ENCODE measurements at places on chromosomes 5 and 9.
A peak's percentile ranks its signal among the peaks of the same experiment; 100 is the strongest.

- no peak for DNase-seq
Measured at GRCh38 chr9:87088621-87089365, 141.5 kb upstream of the GAS1 start.

GRCh38 chr9:73280113-73280512 is 128.4 kb downstream of the ANXA1 start:
- DNase-seq = no peak

DNA sequence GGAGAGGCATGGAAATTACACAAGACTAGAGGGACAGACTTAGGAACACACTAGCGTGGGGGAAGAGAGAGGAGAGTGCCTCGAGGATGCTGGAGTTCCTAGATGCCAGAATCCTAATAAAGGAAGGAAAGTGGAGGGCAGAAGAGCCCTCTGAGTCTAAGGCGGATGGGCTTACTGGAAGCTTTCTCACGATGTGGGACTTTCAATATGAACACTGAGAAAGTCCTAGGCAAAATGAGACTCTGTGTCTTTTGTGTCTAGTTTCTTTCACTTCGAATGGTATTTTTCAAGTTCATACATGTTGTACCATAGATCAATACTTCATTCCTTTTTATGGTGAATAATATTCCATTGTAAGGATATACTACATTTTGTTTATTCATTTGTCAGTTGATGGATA is 239.4 kb downstream of the NSG2 start:
- DNase-seq = no peak

GRCh38 chr5:159906943-159907342 is 9.3 kb upstream of the ADRA1B start:
- no peak for DNase-seq

DNA sequence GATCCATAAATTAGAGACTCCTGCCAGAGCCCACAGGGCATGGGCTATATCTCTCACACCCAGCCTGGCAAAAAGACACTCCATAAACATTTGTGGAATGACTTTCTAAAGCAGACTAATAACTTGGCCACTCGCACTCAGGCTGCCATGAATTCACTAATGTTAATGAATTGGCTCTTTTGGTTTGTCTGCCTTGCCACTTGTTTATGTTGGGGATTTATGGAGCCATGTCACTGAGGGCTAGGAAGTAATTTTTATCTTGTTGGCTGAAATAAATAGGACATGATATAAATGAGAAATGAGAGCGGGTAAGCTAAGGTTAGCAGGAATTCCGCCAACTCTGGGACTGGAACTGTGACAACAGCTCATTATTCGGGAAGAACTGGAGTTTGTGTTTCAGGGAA is 55.2 kb downstream of the DROSHA start:
- no peak for DNase-seq

GRCh38 chr5:61332358-61332749 is 296 bp downstream of the ZSWIM6 start:
- no peak for DNase-seq

DNA sequence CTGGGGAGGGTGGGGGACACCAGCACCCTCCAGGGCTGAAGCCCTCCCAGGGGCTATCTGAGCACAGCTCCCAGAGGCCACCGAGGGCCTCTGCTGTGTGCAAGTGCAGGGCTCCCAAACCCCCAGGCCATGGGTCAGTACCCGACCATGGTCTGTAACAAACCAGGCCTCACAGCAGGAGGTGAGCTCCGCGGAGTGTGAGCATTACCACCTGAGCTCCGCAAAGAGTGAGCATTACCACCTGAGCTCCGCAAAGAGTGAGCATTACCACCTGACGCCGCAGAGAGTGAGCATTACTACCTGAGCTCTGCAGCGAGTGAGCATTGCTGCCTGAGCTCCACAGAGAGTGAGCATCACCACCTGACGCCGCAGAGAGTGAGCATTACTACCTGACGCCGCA is 152.9 kb upstream of the IRX2 start:
- no peak for DNase-seq

DNA sequence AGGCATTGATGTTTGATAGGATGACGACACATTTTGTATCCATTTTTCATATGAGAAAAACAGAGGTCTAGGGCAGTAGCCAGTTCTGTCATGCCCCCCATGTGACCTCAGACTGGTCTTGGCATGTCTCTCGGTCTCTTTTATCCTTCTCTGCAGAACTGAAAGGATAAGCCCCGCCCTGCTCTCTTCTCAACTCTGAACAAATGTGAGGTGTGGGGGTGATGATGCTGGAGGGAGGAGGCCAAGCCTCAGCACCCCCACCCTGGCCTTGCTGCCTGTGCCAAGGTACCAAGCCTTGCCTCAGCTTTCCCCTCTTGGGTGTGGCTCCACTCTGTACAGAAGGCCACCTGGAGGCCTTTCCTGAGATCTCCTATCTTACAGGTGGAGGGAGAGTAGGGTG is 19.5 kb upstream of the CRB2 start:
- no peak for DNase-seq

- DNase-seq = peak; percentile 23
Measured at GRCh38 chr5:32173267-32174010, 680 bp downstream of the GOLPH3 start.

- no peak for DNase-seq
Measured at GRCh38 chr9:77771171-77771570, 123.0 kb upstream of the GNA14 start.

DNA sequence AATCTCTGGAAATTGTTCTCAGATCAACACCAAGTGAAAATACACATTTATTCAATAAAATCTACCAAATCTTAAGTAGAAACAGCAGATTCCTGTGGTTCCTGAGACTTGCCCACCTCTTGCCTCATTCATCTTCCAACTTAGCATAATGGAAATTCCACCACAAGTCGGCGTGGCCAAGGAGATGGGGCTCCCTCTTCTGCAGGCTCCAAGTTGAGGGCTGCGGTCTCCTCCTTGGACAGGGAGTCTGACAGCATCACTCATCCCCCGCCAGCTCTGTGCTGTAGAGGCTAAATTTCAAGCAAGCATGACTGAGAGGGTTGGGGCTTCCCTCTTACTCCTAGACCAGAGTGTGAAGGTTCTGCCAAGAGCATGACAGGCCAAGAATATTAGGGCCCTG is 273.7 kb downstream of the DIRAS2 start:
- DNase-seq = no peak

GRCh38 chr5:149049371-149049781 is 13.5 kb downstream of the SH3TC2 start:
- DNase-seq = no peak

- DNase-seq = no peak
Measured at GRCh38 chr9:123679330-123679987, 250.5 kb downstream of the DENND1A start.

DNA sequence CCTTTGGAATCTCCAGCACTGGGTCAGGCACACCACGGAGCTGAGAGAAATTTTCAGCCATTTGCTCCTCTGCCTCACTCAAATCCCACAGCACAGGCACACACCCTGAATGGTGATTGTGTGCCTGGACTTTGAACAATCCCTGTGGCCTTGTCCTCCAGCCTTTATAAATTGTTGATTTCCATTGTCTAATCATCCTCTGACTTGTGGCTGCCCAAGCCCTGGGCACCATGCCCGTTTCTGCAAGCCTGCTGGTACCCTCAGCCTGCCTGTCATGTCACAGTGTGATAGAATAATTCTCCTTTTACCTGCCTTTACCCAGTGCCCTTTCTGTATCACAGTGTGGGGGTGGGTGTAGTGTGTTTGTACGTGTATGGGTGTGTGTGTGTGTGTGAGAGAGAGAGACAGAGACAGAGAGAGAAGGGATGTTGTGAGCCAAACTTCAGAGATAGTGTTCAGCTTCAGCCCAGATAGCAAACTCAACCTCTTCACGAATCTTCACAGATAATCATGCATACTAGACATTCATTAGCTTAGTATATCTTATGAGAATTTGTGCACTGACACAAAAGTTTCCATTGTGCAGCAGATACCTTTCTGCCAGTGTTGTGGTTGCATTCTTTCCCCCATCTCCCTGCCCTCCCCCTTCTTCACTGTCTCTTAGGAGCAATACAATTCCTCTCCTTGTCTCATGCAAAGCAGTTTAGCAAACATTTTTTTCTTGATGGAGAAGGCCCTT is 27.8 kb upstream of the SLC44A1 start:
- no peak for DNase-seq

GRCh38 chr9:136723362-136723976 is 11.1 kb downstream of the DIPK1B start:
- no peak for DNase-seq

DNA sequence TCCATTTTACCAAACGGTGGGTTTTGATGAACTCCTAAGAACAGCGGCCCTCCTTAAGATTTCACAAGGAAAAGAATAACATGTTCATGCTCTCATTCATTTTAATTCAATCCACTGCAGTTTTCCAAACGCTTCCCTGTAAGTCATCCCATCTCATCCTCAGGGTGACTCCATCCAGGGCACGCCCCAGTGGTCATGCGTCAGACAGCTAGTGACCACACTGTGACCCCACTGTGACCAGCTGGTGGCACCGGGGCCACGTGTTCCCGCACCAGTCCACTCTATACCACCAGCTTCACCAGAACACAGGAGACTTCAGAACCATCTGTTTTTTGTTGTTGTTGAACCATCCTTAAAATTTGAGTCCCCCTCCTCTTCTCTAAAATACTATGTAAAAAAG is 14.3 kb downstream of the ATPSCKMT start:
- no peak for DNase-seq

GRCh38 chr9:113160571-113160970 is 9.8 kb downstream of the SLC31A2 start:
- DNase-seq = no peak

DNA sequence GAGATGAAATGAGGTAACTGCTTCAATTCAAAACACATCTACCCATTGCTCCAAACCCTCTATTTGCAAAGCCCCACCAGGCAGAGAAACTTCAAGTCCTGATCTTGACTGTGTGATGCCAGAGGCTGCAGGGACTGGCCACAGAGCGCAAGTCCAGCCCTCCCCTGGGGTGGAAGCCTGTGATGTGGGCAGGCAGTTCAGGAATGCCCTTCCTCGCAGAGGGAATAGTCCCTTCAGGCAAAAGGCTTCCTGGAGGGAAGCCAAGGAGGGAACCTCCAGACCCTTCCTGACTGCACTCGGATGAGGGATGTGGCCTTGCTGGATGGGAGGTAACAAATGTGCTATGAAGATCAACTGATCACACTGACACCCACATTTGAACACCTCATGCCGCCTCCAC is 131.2 kb downstream of the SLIT3 start:
- no peak for DNase-seq

DNA sequence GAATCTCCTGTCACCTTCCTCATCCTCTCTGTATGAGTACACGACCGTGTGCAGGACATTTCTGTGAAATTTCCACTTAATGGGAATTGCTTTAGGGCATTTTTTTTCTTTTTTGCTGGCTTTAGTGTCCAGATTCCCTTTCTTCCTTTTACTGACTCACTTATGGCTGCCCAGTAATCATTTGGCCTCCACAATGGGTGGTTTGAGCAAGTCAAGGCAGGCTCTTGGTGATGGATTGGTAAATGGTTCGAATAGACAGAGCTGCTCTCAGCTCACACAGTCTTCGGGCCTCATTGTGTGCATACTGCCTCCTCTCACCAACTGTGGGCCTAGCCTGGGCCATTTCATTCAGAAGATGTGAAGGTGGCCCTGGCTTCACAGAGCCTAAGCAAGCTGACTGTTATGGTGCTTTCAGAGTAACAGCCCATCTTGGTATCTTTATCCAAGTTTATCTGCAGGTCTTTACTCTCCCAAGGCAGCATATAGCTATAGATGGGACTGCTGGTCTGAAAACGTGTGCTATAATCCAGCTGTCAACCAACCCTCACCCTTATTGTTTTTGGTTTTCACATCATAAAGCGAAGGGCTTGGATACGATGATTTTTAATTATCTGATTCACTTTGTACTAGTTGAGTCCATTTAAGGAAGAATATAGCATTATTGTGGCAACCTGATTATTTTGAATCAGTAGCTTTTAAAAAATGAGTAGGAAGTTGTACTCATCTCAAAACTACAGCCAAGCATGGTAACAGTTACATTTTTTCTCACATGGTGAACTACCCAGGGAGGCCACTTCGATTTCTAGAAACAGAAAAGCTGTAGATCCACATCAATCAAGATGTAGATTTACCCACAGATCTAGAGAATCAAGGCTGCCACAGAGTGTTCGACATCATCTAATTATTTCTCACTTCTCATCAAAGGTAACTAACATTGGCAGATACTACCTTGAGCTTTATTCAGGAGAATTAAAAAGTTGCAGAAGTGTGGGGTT is 50.4 kb upstream of the CKMT2 start:
- no peak for DNase-seq

DNA sequence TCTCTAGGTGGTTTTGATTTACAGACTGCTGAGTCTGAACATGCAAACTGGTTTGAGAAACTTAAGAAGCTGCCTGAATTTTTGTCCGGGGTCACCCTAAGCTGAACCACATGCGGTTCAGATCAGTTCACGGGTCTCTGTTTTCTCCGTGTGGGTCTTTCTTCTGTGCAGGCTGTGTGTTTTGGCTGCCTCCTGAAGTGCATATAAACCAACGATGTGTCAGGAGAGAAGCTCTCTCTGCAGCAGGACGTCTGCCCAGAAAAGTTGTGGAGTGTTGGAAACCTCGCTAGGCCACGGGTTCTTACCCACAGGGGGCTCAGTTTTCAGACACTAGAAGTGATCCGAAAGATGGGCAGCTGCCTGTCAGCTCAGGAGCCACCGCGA is 364.2 kb downstream of the IRX2 start:
- DNase-seq = no peak

GRCh38 chr5:178461004-178461730 is 129.0 kb downstream of the COL23A1 start:
- peak; percentile 46 for DNase-seq

GRCh38 chr5:110815916-110816605 is 77.3 kb downstream of the SLC25A46 start:
- DNase-seq = no peak

DNA sequence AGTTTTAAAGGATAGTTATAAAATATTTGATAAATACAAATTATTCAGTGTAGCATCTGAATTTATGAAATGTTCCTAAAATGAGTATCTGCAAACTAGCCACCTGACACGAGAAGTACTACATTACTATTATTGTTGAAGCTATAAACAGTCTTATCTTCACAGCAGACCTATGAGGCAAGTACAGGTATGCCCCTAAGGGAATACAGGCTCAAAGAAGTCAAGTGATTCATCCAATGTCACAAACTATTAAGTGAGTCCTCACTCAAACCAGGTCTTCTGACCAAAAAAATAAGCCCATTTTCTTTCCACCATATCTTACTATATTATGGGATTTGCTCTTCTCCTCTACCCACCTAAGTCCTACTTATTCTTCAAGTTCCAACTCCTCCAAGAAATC is 28.7 kb downstream of the STRBP start:
- DNase-seq = no peak

DNA sequence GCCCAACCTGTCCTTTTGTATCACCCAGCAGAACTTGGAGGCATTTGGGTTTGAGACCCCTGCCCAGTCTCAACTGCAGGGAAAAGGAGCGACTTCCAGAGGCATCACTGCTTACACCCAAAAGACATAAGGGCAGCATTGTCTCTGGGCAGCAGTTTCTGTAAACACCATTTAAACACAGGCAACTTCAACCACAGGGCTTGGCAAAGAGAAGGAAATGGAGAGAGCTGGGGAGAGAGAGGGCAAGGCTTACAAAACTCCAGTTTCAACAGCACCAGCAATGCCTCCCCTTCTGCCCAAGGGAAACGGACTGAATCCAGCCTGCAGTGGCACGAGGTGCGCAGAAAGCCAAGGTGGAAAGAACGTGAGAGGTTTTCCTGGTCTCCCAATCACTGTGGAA is 147.6 kb downstream of the ROR2 start:
- DNase-seq = no peak

GRCh38 chr9:135662758-135663450 is at the start of gene LCN9:
Gene LCN9, plus strand, starts transcription at chr9:135663309. Its CDS starts 13 bp downstream, at chr9:135663322.
- DNase-seq = no peak
